Substantia nigra (tissue), 51 donors: ENCODE measurements at places on chromosomes 12 and 14.

- DNase-seq, result no peak
These were observed 155.5 kb downstream of the SYT1 start for GRCh38 chr12:79020106-79020505.

DNA sequence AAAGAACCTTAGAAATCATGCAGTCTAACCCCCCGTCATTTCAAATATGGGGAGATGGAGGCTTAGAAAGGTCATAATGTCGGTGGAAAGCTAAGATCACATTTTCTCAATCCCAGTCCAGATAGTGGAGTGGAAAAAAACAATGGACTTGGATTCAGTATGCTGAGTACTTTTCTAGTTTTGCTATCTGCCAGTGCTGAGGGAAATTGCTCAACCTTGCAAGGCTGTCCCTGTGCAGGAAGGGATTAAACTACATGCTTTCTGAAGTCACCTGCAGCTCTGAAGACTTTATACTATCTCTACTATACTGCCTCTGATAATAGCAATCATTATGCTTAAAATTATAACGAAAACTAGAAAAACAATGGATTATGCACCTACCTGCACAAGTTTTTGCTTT, 272.8 kb downstream of the LRIG3 start:
- no peak for DNase-seq

DNA sequence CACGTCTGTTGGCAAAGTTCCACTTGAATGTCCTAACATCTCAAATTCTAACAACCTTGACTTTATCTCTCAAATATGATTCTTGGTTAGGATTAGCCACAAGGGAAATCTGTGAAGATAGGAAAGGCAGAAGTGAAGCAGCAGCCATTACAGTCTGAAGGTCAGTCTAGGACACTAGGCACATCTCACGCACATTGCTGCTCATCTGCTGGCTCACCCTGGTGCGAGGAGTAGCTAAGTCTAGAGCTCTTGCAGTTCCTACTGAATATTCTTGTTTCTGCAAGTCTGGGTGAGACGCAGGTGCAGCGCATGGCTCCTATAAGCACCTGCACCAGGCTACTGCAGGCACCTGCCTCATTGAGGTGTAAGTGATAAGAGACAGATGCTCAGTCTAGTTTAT, 6.4 kb upstream of the SLC25A3 start:
- no peak for DNase-seq

DNA sequence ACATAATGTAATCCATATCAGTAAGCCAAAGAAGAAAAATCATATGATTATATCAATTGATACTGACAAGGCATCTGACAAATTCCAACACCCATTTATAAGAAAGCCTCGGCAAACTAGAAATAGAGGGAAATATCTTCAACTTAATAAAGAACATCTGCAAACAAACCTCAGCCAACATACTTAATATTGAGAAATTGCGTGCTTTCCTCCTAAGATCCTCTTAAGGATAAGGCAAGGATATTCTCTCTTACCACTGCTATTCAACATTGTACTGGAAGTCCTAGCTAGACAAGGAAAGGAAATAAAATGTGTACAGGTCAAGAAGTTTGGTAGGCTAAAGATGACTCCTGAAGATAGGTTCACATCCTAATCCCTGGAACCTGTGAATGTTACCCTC, 115.9 kb downstream of the DERA start:
- DNase-seq, result no peak

- no peak for DNase-seq
These were observed 580 bp downstream of the SALL2 start for GRCh38 chr14:21525571-21525961.
